NCI-H69 (cell line): ENCODE measurements at places on chromosomes 7 and 10.

DNA sequence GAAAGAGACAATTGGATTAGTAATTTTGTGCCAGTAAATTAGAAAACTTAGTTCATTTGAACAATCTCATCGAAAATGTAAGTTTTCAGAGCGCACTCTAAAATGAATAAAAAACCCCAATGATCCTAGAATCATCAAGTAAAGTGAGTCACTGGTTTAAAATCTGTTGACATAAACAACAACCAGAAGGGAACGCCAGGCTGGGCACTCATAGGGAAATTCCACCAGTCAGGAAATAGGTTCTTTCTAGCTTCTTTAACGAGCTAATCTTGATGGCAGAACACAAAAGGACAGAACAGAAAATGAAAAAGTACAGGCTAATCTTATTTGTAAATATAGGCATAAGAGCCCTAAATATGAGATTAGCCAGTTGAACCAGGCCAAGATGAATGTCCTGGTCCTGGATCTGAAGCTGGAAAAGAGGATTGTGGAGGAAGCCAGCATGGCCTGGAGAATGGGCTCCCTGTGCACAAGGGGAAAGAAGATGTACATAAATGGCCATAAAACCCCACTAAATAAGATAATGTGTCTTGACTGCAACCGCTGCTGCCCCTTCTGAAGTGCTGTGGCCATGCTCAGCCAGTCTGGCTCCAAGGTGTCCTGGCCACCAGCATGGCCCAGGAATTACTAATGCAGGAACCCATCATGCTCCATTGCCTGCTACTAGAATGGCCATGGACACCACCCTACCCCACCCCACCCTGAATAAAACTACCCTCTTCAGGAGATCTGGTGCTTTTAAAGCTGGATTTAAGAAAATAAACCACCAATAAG lies 114.0 kb downstream of the WDFY4 start:
- no peak for DNase-seq

DNA sequence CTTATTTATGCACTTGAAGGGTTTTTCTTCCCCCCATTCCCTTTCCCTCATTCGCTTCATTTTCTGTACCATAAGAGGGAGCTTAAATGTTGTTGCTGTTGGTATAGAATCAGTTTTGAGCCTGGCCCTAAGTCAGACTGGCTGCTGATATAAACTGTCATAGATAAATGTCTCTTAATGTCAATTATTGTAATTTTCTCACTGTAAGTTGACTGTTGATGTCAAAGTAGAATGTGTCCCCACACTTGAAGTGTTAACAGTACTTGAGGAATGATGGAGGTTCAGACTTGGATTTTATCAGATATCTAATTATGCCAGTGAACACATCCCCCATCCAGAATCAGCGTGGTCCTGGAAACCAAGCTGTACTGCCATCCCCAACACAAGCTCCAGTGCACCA lies 87.8 kb downstream of the PRR15 start:
- no peak for DNase-seq

DNA sequence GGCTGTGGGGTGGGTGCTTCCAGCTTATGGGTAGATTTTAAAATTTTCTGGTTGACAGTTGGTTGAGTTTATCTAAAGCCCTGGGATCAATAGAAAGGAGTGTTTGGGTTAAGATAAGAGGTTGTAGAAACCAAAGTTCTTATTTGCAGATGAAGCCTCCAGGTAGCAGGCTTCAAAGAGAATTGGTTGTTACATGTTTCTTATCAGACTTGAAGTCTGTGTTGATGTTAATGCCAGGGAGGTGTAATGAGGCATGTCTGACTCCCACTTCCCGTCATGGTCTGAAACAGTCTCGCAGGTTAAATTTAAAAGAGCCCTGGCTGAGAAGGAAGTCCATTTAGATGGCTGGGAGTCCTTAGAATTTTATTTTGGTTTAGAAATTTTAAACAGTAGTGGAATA lies 165.2 kb upstream of the TMEM72 start:
- DNase-seq, result no peak

- no peak for DNase-seq
Observed at GRCh38 chr10:120989996-120990598, 138.9 kb downstream of the WDR11 start.

- DNase-seq, result no peak
Observed at GRCh38 chr10:57754803-57755202, 512.9 kb downstream of the IPMK start.

DNA sequence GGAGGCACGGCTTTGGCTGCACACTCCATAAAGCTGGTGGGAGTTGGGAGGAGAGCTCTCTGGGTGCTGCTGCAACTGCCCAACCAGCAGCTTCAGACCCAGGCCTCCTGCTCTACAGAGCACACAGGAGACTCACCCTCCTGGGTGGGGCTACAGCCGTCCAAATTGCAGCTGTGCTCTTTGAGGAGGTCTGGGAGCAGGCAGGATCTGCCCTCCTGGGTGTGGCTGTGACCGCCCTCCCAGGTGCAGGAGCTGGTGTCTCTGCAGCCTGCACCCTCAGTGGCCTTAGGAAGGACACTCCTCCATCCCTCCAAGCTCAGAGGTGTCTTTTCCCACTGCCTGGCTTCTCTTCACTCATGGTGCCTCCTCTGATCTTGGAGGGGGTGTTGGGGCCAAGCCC lies 20.0 kb upstream of the PRF1 start:
- no peak for DNase-seq

- peak; percentile 92 for DNase-seq
Observed at GRCh38 chr7:116952635-116953371, 498 bp upstream of the ST7 start.

GRCh38 chr7:24721481-24722001 lies 35.7 kb downstream of the GSDME start:
- peak; percentile 34 for DNase-seq

- no peak for DNase-seq
Observed at GRCh38 chr10:26478061-26478460, 39.9 kb downstream of the APBB1IP start.

DNA sequence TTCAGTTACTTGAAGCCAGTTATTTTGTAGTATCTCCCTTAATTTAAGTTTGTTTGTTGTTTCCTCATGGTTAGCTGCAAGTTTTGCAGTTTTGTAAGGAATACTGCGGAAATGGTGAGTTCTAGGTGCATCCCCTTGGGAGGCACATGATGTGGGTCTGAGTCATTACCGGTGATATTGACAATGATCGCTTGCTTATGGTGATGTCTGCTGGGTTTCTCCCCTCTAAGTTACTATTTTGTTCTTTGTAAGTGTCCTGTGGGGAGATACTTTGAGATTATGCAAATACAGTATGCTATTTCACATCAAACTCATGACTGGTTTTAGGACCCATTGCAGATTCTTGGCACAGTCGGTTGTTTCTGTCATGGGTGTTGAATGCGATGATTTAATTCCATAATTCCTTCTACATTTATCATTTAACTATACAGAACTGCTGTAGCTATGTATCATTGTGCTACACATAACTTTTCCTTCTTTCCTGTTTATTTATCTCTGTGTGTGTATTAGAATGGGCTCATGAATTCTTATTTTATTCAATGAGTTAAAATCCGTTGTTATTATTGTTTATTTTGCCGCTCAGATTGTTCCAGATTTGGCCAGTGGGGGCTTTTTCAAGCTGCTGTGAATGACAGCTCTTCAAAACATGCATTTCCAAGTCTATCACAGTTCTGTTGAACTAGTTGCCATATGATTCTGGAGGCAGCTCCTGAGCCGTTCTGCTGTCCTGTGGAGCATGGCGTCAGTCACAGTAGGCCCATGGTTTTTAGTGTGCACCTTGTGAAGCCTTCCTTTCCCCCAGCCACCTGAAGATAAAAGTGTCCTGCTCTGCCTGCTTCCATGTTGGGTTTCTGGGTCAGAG lies 18.4 kb downstream of the TSPAN14 start:
- DNase-seq, result peak; percentile 31

DNA sequence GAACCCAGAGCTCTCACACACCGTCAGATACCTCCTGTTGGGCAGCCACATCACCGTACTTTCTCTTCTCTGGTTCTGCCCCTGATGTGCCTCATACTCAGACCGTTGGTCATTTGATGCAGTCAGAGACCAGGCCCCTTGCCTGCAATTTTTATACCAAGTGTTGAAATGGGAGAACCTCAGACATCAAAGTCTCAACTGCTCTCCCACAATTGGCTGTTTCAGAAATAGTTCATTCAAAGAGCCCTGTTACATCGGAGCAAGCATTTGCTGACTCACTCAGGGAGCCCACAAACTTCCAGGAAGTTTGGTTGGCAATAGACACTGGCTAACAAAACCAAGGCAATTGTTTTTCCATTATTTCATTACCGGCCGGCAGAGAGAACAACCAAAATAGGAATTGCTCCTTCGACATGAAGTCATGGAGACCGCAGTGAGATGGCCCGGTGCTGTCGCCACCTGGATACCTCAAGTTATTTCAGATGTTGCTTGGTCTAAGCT lies 33.5 kb upstream of the ADAM12 start:
- no peak for DNase-seq

DNA sequence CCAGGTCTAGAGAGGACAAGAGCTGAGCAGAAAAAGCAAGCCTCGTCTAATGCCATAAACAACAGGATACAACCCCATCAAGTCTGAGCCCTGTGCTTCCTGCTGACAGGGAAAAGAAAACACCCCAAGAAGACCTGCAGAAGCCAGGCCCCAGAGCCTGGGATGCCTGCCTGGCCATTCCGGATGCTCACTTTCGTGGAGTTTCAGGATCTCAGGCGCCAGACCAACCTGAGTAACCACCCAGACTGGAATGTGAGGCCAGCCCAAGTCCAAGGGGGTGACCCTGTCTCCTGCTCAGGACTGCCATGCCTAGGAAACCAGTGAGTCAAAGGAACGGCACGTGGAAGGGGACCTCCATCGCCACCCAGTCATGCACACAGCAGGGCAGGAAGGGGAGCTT lies 74.3 kb downstream of the PLXNA4 start:
- no peak for DNase-seq

DNA sequence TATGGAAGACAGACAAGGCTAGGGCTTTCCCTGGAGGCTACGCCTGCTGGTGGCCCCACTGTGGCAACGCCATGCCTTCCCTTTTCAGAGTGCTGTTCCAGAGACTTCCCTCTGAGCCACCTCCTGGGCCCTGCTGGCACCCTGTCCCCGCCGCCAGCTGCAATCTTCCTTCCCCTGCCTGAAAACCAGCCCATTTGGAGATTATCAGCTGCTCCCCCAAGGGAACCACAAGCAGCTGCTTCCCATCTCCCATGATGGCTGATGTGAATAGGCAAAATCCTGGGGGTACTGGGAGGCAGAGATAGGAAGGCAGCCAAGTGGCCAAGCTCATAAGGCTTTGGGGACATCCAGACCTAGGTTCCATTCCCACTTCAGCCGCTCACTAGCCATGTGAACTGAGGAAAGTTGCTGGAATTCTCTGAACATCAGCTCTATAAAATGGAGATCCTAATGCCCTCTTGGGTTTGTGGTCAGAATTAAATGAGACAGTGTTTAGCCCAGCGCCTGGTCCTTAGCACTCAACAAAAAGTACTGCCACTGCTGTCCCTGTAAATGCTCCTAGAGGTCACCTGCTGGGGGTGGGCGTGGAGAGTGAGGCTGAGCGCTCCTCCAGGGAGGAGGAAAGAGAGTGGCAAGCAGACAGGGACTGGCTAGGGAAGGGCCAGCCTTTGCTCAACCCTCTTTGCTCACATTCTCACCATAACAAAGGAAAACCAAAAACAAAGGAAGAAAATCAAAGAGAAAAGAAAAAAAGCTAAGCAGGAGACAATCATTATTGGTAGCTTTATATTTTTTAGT lies 5.9 kb downstream of the TSPAN33 start:
- peak; percentile 16 for DNase-seq

DNA sequence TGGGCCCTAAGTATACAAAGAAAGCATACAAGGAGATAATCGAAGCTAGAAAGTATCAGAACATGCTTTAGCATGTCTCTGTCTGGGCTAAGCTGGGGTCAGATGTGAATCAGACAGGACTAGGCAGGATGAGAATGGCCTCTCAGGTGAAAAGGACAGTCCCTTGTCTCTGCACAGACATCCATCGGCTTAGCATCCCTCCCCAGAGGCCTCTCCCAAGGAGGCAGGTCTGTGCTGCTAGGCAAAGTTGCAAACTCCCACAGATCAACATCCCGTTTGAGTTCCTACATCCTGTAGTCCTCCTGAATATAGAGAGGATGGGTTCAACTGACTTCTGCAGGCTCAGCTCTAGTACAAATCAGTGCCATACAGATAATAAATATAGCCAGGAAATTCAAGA lies 24.5 kb downstream of the CHST15 start:
- DNase-seq, result no peak

- DNase-seq, result peak; percentile 88
Observed at GRCh38 chr7:113912876-113913275, 5.9 kb downstream of the PPP1R3A start.

GRCh38 chr10:91432175-91432574 lies 22.0 kb downstream of the HECTD2 start:
- no peak for DNase-seq

- DNase-seq, result peak; percentile 76
Observed at GRCh38 chr7:24576171-24577025, 3.1 kb downstream of the PALS2 start.

DNA sequence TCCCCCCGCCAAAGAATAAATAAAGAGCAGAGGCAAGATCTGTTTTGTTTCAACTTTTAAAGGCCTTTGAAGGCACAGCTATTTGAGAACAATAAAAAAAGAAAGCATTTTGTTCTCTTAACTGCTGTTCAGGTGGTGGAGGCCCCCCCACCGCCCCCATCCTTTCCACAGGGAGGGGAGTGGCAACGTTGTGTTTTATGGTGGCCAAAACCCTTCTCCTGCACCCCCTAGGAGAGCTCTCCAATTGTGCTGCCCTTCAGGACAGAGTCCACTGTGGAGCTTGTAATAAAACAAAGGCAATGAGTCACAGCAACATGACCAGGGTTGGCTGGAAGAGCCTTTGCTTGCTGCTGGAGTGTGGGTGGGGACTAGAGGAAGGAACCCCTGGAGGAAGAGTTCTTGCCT lies 987.9 kb downstream of the KCNMA1 start:
- peak; percentile 25 for DNase-seq
